ENCODE measurements at places on chromosomes 13 and 19. TPM values are rescaled to one million over a fixed set of nuclear protein-coding genes. Genes with fewer than 3 reads are reported as not detected.

The ATXN8OS gene
- not detected for total RNA-seq

The PCID2 gene
- 83.1 TPM for total RNA-seq

The METTL21C gene
- total RNA-seq = not detected

GRCh38 chr13:36146511-36147269 is 15.5 kb upstream of the DCLK1 start:
- no peak for DNase-seq

GRCh38 chr19:33212436-33213172 is 13.0 kb downstream of the SLC7A10 start:
- no peak for DNase-seq

DNA sequence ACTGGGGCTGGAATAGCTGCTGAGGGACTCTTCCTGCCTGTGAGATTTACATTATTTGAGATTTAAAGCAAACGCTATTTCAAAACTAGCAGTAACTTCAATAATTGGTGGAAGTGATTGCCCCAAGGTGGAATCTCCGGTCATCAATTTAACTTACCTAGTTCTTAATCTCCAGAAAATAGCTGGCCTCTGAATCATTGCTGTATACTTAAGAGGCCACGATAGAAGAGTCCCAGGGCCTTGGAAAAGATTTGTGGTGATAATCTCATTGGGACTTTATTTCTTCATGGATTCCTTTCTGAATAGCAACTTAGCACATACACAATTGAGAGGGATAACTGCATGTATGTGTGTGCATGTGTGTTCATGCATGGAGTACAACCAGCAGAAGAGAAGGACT is 120.2 kb downstream of the DNAJC15 start:
- DNase-seq = no peak

DNA sequence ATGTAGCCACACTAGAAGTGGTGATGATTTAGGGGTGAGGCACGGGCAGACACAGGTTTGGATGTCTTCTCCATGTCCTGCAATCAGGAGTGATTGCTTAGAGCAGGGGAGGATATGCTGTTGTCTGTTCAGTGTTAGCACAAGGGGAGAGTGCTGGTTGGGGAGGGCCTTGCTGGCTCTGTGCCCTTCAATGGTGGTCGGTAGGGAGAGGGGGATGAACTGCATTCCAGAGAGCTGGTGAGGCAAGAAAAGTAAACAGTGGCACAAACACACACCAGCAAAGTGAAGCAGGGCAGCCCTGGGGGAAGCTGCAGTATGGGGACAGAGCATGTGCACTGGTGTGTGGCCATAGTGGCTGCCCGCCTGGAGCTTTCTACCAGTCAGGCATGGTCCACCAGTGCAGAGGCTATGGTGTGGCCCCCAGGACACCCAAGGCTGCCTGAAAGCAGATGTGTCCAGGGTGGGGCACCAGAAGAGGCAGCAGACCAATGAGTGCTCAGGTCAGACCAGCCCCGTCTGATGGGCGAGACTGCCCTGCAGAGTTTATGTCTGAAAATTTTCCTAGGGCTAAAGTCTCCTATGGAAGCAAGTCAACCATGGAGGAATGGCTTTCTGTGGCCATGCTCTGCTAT is 1676.9 kb downstream of the PCDH9 start:
- DNase-seq = no peak
